AG09319 (cell line): ENCODE measurements at places on chromosomes 12 and 14.

- DNase-seq: no peak
These were observed 81.2 kb downstream of the ANO4 start for GRCh38 chr12:100875771-100876170.

GRCh38 chr12:126182619-126183236, 1117.5 kb downstream of the AACS start:
- peak; percentile 46 for DNase-seq

GRCh38 chr12:101564912-101565311, 29.9 kb upstream of the MYBPC1 start:
- DNase-seq: no peak

GRCh38 chr12:108340037-108340436, 926 bp upstream of the CMKLR1 start:
- no peak for DNase-seq

- DNase-seq: no peak
These were observed 31.4 kb upstream of the C14orf180 start for GRCh38 chr14:104547998-104548700.
